ENCODE measurements at places on chromosomes 2 and 18. TPM values are rescaled to one million over a fixed set of nuclear protein-coding genes. Genes with fewer than 3 reads are reported as not detected.

DNA sequence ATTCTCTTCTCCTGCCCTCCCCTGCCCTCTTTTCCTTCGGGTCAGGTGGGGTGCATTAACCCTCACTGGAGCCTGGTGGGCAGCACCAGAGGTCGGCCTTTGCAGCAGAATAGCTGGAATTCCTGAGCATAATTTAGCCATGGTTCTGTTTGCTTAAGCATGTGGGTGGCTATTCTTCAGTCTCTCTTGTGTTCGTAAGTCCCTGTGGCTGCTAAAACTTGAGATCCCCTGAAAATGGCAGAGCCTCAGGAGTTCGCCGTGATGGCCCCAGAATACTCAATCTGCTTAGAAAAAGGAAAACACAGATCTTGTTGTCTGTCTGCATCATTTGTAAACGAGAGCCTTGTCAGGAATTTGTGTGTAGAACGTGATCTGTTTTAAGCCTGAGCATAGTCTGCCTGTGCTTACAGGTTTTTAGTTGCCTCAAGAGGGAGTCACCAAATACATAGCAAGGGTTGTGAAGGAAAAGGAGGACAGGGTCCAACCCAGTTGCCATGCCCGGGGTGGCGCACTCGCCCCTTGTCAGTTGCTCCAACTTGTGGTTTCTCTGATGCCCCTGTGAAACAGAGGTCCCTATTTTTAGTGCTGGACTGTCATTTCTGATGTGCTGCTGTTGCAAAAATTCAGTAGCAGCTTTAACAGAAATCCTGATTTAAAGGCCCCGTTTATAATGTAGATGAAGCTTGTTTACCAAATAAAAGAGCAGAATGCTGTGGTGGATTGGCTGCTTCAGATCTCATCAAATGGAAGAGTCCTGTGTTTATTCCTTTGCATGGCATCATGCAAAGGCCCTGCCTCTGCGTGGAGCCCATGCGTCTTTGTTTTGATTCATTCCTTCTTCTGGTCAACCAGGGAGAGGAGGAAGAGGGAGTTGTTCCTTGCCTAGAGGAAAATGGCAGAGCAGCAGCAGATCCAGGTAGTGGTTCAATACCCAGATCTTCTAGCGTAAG lies 74.8 kb downstream of the WDSUB1 start:
- DNase-seq: no peak
- peaks cover 14% of the 10 kb centered on the region for H3K4me1 ChIP-seq
- H3K27ac ChIP-seq: no peak overlapping the region
- peaks cover 3% of the 10 kb centered on the region for H3K27me3 ChIP-seq

- H3K4me3 ChIP-seq: no peak overlapping the region
- DNase-seq: no peak
- no peak overlapping the region for H3K27ac ChIP-seq
- H3K27me3 ChIP-seq: peaks cover 12% of the 10 kb centered on the region
These were observed 81.8 kb upstream of the TGIF1 start for GRCh38 chr18:3368193-3368592.

- no peak overlapping the region for H3K4me3 ChIP-seq
- H3K4me1 ChIP-seq: no peaks in the 10 kb centered on the region
- H3K27me3 ChIP-seq: no peaks in the 10 kb centered on the region
- DNase-seq: no peak
These were observed 270.8 kb downstream of the GALNT13 start for GRCh38 chr2:154142480-154142879.

DNA sequence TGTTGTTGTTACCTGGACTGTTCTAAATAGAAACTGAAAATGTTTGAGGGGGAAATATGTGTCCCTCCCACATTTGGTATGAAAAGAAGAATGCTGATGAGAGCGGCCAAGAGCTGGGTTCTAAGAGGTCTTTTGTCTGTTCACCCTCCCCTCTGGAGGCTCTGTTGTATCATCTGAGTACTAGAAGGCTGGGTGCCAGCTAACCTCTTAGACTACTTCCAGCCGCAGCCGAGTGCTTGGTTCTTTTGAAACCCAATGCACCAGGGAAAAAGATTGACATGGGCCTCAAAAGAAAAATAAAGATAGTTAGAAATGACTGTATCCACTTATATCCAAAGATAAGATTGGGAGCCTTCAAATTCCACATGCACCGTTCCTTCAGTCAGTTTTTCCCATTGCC lies 255.9 kb downstream of the TXNL1 start:
- H3K27ac ChIP-seq: no peak overlapping the region
- H3K4me3 ChIP-seq: no peak overlapping the region
- H3K27me3 ChIP-seq: no peaks in the 10 kb centered on the region
- H3K36me3 ChIP-seq: no peaks in the 10 kb centered on the region
- DNase-seq: no peak
- H3K4me1 ChIP-seq: no peaks in the 10 kb centered on the region

GRCh38 chr2:217964275-217965161 lies 38.3 kb downstream of the TNS1 start:
- H3K27me3 ChIP-seq: peaks cover 16% of the 10 kb centered on the region
- H3K27ac ChIP-seq: no peak overlapping the region
- no peak overlapping the region for H3K4me3 ChIP-seq
- no peak for DNase-seq
- H3K4me1 ChIP-seq: no peaks in the 10 kb centered on the region

- no peak for DNase-seq
These were observed 26.2 kb downstream of the GLI2 start for GRCh38 chr2:120761911-120762310.

DNA sequence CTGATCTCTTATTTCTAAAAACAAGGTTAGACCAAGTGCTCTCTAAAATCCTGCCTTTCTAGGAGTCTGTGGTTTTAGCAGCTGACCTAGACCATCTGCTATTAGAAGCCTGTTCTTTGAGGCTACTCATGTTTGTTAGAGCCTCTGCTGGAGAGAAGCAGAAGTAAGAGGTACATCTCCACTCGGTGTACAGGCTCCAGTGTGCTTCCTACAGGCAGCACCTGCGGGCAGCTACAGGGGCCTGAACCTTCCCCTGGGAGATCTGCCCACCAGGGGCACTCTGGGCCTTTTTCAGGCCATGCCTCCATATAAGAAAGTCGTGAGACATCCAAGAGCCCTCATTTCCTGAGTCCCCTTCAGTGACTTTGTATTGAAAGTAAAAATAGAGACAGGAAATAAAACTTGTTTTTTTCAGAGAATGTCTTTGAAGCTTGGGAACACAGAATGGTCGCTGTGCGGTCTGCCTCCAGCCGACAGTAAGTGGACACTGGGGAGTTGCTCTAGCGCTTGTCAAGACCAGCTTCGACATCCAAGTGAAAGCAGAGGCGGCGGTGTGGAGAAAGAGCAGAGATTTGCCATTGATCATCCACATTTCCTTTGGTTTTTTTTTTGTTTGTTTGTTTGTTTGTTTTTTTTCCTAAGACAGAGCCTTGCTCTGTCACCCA lies 31.7 kb downstream of the ONECUT2 start:
- H3K4me3 ChIP-seq: no peak overlapping the region
- peaks cover 18% of the 10 kb centered on the region for H3K27me3 ChIP-seq
- H3K36me3 ChIP-seq: no peaks in the 10 kb centered on the region
- DNase-seq: no peak
- no peaks in the 10 kb centered on the region for H3K4me1 ChIP-seq

Gene POTEI
- not detected for total RNA-seq

GRCh38 chr2:7835693-7836680 lies 845.9 kb upstream of the ID2 start:
- DNase-seq: no peak
- no peak overlapping the region for H3K27ac ChIP-seq
- peaks cover 12% of the 10 kb centered on the region for H3K4me1 ChIP-seq
- peaks cover 10% of the 10 kb centered on the region for H3K36me3 ChIP-seq
- no peaks in the 10 kb centered on the region for H3K27me3 ChIP-seq

DNA sequence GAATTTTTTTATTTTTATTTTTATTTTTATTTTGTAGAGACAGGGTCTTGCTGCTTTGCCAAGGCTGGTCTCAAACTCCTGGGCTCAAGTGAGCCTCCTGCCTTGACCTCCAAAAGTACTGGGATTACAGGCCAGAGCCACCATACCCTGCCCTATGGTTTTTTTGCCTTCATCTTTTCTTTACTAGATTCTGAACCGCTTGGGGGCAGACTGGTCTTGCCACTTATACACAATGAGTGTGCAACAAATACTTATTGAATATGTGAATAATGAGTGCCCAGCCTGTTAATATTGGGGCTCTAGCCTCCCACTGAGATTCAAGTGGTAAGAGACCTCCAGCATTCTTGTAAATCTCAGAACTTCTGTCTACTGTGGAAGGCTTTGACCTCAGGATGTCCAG lies 3.9 kb downstream of the NCK2 start:
- H3K4me1 ChIP-seq: peaks cover 73% of the 10 kb centered on the region
- no peak for DNase-seq

Gene PAX3
- total RNA-seq: not detected

GRCh38 chr2:50018292-50018691 lies 864.0 kb upstream of the FSHR start:
- no peaks in the 10 kb centered on the region for H3K27me3 ChIP-seq
- DNase-seq: no peak
- H3K4me3 ChIP-seq: no peak overlapping the region
- no peaks in the 10 kb centered on the region for H3K36me3 ChIP-seq
- H3K27ac ChIP-seq: no peak overlapping the region
